Activated T-helper 9 cell treated with anti-CD3 and anti-CD28 coated beads, Interleukin-2, amount 50 U/mL, for 16 hours (primary cell): ENCODE measurements at places on chromosomes 11 and 22.

- no peak for DNase-seq
Measured at GRCh38 chr22:17218341-17218740, 894 bp downstream of the ADA2 start.

- no peak for DNase-seq
Measured at GRCh38 chr22:38239101-38239761, 33.6 kb downstream of the TMEM184B start.

DNA sequence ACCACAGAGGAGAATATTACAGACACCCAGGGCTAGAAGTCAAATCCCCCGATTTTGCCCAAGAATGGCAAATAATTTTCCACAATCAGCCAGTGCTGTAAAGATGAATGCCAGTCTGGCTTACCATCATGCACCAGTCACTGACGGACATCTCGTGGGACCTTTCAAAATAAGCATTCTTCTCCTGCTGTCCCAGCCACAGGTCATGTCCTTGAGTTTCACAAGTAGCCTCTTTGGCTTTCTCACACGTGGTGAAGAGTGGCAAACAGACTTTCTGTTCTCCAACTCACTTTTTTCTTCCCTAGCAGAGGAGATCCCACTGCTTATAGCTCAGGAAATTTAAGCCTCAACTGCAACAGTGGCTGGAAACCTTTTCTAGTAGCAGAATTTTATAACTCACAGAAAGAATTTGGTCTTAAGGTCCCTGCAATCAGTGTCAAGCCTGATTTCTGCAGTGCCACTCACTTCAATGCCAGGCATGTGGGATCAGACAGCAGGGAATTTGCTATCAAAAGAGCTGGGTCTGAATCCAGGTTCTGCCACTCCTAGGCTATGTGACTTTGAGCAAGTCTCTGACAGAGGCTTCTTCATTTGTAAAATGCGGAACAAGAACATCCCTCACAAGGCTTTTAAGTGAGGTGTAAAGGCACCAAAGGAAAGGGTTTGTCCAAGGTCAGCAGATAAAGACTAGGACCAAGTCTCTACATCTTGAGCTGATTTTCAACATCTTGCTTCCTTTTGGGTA lies 3.6 kb downstream of the PIK3IP1 start:
- no peak for DNase-seq

- DNase-seq, result no peak
Measured at GRCh38 chr11:113377681-113378412, 9.7 kb upstream of the ANKK1 start.

- no peak for DNase-seq
Measured at GRCh38 chr11:16299884-16300782, 56.2 kb downstream of the SOX6 start.

- DNase-seq, result no peak
Measured at GRCh38 chr11:47498584-47499152, 49.7 kb upstream of the RAPSN start.

GRCh38 chr11:109747839-109748238 lies 325.8 kb downstream of the C11orf87 start:
- DNase-seq, result no peak

DNA sequence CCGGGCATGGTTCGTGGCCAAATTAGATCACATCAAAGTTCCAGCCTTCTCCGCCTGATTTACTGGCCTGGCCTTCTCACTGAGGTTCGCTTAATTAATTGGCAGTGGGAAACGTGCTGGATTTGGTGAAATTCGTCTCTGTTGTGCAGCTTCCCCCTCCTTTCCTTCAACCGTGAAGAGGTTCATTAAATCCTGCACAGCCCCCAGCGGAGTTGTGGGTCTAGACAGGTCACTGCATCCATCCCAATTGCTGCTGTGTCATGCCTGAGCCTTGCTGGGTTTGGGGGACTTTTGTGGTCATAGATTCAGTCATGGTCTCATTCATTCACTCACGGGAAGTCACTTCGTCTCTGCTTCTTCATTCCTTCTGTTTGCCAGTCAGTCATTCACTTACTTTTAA lies 90.0 kb downstream of the INSC start:
- DNase-seq, result no peak

- no peak for DNase-seq
Measured at GRCh38 chr22:20646415-20646814, 127.5 kb upstream of the SERPIND1 start.

GRCh38 chr22:45945621-45946106 lies 31.3 kb downstream of the WNT7B start:
- no peak for DNase-seq

- DNase-seq, result no peak
Measured at GRCh38 chr22:46303347-46303965, 6.8 kb downstream of the GTSE1 start.

- DNase-seq, result no peak
Measured at GRCh38 chr11:108483163-108483562, 15.0 kb downstream of the POGLUT3 start.

DNA sequence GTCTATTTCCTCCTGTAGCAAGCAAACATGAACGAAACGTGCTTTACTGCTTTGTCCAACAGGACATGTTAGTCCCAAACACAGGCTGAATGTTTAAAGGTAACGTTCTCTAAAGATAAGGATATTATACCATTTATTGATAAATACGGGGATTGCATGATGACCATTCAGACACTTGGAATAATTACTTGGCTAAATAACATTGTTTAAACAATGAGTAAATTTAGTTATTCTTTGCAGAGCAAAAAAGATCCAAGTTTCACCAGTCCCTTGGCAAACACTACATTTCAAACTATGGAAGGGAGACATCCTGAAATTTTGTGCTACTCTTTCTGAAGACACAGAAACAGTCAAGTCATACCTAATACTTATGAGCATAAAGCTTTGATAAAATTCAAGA lies 88.0 kb downstream of the ZNF280B start:
- no peak for DNase-seq

DNA sequence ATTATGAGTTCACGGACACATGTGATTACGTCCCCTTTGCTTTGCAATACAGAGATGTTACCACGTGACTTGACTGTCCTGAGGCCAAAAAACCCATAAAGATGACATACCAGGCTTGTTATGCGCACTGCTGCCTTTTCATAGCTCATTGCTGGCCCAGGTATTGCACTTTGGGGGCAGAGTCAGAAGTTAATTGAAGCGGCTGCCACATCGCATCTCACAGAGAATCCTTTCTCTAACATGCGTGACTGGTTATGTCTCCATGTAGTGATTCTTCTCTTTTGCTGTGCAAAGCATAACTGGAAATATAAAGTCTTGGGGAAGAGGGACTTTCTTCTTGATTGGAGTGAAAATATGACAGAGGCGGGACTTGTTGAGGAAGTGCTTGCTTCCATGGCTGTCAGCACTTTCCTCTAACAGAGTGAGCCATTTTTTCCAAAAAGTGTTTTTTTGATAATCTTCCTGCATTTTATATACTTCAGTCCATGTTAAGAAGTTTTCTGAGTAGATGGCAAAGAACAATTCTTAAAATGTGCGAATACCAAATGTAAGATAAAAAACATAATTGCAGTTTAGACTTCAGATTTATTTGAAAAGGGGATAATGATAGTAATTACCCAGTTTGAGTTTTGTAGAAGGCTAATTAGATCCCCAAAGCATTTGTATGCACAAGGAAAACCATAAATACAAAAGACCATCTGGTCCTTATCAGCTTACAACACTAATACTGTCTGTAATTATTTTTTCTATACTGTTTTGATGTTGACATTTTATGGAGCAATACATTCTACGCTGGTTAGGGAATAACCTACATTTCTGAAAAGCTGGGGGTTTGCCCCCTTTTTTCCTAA lies 324.6 kb upstream of the MTNR1B start:
- no peak for DNase-seq

DNA sequence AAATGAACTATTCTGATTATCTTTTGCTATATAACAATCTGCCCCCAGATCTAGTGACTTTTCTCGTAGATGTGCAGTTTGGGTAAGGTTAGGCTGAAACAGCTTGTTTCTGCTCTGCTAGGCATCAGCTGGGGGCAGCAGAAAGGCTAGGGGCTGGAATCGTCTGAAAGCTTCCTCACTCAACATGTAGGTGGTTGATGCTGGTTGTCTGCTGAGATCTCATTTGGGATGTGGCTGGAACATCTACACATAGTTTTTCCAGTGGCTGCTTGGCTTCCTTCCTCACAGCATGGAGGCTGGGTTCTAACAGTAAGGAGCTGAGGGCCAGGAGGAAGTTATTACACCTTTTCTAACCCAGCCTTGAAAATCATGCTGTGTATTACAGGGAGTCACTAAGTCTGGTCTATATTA lies 30.2 kb downstream of the USP47 start:
- DNase-seq, result no peak

GRCh38 chr11:55658031-55658573 lies 3.9 kb upstream of the OR4C6 start:
- no peak for DNase-seq

- no peak for DNase-seq
Measured at GRCh38 chr22:39188809-39189208, 36.3 kb upstream of the CBX7 start.

- no peak for DNase-seq
Measured at GRCh38 chr11:59678813-59679165, 10.0 kb upstream of the PATL1 start.

GRCh38 chr11:82960779-82961143 lies 59.2 kb downstream of the DDIAS start:
- DNase-seq, result no peak

DNA sequence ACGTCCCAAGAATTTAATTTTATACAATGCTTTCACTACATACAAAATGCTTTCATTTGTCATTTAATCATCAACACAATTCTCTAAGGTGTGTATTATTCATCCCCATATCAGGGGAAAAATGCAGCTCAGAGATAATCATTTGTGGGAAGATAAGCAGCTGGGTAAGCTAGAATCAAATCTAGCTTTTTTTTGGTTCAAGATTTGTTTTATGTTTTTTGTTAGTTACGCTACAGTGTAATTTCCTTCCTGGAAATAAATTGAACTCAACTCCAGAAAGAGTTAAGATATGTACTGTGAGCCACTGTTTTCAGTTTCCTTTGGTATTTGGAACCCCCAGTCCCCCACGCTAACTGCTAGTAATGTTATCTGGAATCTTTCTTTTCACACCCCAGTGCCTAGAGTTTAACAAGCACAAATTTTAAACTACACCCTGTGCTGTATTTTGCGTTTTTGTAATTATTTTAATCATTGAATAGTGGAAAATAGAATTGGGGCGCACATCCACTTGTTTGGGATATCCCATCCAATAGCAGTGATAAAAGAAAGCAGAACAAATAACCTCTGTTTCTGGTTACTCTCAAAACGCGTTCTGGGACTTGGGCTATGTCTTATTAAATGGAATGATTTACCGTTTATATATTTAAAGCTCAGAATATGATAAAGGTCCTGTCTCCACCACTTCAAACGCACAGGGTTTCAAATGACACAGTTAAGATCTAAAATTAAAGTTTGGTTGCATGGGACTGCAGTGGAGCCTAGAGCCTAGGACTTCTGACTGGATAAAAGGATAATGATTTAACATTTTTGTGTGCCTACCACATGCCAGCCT lies 2.1 kb upstream of the HSPA8 start:
- DNase-seq, result no peak

- no peak for DNase-seq
Measured at GRCh38 chr11:83687787-83688186, 401.6 kb upstream of the CCDC90B start.

- no peak for DNase-seq
Measured at GRCh38 chr11:46176421-46176820, 55.2 kb upstream of the PHF21A start.

DNA sequence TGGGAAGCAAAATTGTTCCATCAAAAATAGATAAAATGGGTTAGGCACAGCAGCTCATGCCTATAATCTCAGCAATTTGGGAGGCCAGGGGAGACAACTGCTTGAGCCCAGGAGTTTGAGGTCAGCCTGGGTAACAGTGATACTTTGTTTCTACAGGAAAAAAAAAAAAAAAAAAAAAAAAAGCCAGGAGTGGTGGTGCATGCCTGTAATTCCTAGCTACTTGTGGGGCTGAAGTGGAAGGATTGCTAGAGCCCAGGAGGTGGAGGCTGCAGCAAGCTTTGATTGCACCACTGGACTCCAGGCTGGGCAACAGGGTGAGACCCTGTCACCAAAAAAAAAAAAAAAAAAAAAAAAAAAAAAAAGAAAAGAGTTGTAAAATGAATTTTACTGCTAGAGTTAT lies 49.6 kb downstream of the KIF18A start:
- DNase-seq, result no peak

GRCh38 chr11:75878933-75879332 lies 63.9 kb downstream of the UVRAG start:
- no peak for DNase-seq

GRCh38 chr22:44870021-44870420 lies 117.6 kb downstream of the ARHGAP8 start:
- no peak for DNase-seq
